Naive thymus-derived CD4-positive, alpha-beta T cell (primary cell): ENCODE measurements at places on chromosomes 1 and 21. TPM values are rescaled to one million over a fixed set of nuclear protein-coding genes. Genes with fewer than 3 reads are reported as not detected.

DNA sequence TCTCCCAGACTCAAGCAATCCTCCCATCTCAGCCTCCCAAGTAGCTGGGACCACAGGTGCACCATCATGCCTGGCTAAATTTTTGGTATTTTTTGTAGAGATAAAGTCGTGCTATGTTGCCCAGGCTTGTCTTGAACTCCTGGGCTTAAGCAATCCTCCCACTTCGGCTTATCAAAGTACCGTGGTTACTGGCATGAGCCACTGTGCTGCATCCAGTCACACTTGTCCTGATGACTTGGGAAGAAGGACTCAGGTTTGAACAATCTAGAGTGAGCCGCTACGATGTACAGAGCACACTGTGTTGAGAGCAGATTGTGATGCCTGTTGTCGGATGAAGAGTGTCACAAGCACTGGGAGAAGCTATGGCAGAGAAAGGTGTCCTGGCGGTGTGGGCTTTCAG is 27.2 kb downstream of the RNF187 start:
- no peak overlapping the region for H3K4me3 ChIP-seq
- H3K27ac ChIP-seq, result no peak overlapping the region
- peaks cover 6% of the 10 kb centered on the region for H3K4me1 ChIP-seq
- DNase-seq, result no peak

- DNase-seq, result no peak
- H3K27me3 ChIP-seq, result no peaks in the 10 kb centered on the region
- no peak overlapping the region for H3K27ac ChIP-seq
- no peaks in the 10 kb centered on the region for H3K4me1 ChIP-seq
Observed at GRCh38 chr1:22812092-22812880, 101.6 kb downstream of the EPHB2 start.

DNA sequence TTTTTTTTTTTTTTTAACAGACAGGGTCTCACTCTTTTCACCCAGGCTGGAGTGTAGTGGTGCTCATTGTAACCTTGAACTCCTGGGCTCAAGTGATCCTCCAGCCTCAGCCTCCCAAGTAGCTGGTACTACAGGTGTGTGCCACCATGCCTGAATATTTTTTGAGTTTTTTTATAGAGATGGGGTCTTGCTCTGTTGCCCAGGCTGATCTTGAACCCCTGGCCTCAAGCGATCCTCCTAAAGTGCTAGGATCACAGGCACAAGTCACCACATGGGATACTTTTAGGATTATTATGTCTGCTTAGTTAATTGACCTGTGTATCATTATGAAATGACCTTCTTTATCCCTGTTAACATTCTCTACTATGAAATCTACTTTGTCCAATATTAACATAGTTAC is 38.0 kb downstream of the RASSF5 start:
- no peak for DNase-seq
- H3K27me3 ChIP-seq, result no peaks in the 10 kb centered on the region
- H3K27ac ChIP-seq, result no peak overlapping the region
- H3K4me1 ChIP-seq, result peaks cover 4% of the 10 kb centered on the region
- no peak overlapping the region for H3K4me3 ChIP-seq

The LEFTY2 gene
- polyA plus RNA-seq, result not detected

DNA sequence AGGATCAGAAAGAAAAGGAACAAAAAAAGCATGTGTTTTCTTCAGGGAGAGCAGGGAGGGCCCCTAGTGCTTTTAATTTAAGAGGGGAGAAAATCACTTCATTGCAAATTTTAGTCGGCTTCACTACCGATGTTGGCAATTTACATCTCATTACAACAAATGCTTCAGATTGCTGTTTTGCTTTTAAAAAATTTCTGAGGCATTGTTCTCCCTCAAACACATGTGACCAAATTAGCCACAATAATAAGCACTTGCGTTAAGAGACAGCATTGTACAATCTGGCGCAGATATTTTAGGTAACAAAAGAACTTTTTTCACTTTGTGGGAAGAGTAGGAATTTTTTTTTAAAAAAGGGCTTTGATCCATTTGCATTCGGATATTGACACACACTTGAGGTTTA is 29.8 kb downstream of the BEND5 start:
- no peaks in the 10 kb centered on the region for H3K27me3 ChIP-seq
- no peak for DNase-seq
- H3K27ac ChIP-seq, result no peak overlapping the region
- H3K4me3 ChIP-seq, result no peak overlapping the region

The TRIM62 gene
- 7.9 TPM for polyA plus RNA-seq

DNA sequence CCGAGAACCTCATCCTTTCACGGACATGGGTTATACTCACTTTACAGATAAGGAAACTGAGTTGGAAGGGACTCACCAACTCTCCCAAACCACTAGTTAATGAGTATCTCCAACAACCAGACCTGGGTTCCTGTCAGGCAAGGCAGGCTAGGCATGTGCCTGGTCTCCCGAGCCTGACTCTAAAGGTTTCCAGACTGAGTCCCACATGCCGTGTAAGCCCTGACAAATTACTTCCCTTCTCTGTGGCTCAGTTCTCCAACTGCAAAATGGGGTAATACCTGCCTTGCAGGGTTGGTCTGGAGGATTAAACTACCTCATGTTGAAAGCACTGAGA is 34.3 kb downstream of the SSBP3 start:
- peaks cover 14% of the 10 kb centered on the region for H3K36me3 ChIP-seq
- peaks cover 37% of the 10 kb centered on the region for H3K4me1 ChIP-seq
- no peaks in the 10 kb centered on the region for H3K27me3 ChIP-seq
- DNase-seq, result no peak
- no peak overlapping the region for H3K27ac ChIP-seq
- H3K4me3 ChIP-seq, result no peak overlapping the region

DNA sequence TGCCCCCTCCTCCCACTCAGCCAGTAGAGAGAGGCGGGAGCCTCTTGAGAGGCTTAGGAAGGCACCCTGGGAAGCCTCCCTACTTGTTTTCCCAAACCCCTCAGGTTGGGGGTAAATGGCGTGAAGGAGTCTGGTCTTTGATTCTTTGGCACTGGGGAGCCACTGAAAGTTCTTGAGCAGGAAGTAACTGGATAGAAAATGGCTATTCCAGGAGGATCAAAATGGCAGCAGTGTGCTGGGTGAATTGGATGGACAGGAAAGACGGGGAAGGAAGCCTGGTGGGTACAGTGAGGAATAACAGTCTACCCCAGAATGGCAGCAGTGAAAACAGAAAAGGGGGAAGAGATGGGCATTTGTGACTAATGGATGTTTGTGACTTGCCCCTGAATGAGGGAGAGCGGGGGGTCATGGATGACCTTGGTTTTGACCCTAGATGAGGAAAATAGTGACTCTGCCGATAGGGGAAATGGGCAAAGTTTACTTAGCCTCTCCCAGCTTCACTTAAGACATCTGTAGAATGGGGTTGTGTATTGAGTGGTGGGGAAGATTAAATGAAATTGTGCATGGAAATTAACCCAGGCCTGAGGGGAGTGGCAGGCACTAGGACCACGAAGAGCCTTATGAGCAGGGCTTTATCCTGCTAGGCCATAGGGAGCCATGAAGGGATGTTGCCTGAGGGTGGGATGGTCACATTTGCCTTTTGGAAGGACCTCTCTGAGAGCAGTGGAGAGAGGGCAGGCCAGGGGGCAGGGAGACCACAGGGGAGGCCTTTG is 32.7 kb downstream of the TMEM51 start:
- DNase-seq, result no peak
- H3K27ac ChIP-seq, result no peak overlapping the region
- H3K4me1 ChIP-seq, result no peaks in the 10 kb centered on the region

- no peak overlapping the region for H3K27ac ChIP-seq
- H3K27me3 ChIP-seq, result no peaks in the 10 kb centered on the region
- H3K4me1 ChIP-seq, result no peaks in the 10 kb centered on the region
- peaks cover 8% of the 10 kb centered on the region for H3K36me3 ChIP-seq
- H3K4me3 ChIP-seq, result no peak overlapping the region
Observed at GRCh38 chr1:12314333-12314903, 84.6 kb downstream of the VPS13D start.

GRCh38 chr1:59502009-59502691 is 205.3 kb downstream of the FGGY start:
- H3K36me3 ChIP-seq, result no peaks in the 10 kb centered on the region
- H3K27ac ChIP-seq, result no peak overlapping the region
- H3K27me3 ChIP-seq, result no peaks in the 10 kb centered on the region
- no peak overlapping the region for H3K4me3 ChIP-seq

GRCh38 chr21:24208562-24209260 is 1398.6 kb downstream of the MRPL39 start:
- no peak overlapping the region for H3K4me3 ChIP-seq
- H3K36me3 ChIP-seq, result no peaks in the 10 kb centered on the region
- H3K4me1 ChIP-seq, result no peaks in the 10 kb centered on the region

DNA sequence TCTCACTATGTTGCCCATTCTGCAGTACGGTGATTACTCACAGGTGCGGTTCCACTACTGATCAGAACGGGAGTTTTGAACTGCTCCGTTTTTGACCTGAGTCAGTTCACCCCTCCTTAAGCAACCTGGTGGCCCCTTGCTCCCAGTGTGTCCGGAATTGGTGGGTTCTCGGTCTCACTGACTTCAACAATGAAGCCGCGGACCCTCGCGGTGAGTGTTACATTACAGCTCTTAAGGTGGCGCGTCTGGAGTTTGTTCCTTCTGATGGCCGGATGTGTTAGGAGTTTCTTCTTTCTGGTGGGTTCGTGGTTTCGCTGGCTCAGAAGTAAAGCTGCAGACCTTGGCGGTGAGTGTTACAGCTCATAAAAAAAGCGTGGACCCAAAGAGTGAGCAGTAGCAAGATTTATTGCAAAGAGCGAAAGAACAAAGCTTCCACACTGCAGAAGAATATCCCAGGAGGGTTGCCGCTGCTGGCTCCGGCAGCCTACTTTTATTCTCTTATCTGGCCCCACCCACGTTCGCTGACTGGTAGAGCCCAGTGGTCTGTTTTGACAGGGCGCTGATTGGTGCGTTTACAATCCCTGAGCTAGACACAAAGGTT is 17.6 kb upstream of the PARP1 start:
- peak overlapping the region; percentile 66 for H3K4me3 ChIP-seq
- H3K4me1 ChIP-seq, result peaks cover 11% of the 10 kb centered on the region
- DNase-seq, result peak; percentile 41
